ENCODE measurements at places on chromosomes 5 and 9.

DNA sequence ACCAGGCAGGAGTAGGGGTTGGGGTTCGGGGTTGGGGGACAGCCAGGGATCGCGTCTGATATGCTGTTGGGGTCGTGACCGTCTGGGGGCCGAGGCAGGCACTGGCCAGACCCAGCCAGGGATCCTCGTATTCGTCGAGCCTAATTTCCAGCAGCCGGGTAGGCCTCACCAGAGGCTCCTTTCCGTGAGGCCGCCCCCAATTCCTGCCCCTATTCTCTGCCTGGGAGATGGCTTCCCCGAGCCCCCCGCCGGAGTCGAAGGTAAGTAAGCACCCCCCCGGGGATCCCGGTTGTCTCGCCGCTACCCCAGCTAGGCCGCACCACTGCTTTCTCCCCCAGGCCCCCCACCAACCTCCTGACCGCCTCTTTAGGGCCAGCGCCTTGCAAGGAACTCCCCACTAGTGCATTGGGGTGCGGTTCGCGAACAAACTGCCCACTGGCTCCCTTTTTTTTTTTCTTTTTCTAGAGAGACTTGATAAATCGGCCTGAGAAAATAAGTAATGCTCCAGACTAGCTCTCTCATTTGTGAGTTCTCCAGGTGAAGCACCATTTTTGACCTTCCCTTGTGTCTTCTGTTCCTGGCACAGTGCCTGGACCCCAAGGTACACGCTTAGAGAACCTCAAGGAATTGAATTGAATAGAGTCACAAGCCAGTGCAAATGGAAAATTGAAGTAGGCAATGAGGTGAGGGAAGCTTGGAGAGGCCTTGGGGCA, 435 bp downstream of the ZNF189 start:
- no peak for DNase-seq

GRCh38 chr5:122077366-122078115, 518 bp downstream of the LOX start:
- DNase-seq = no peak

GRCh38 chr5:54518146-54518817, 723 bp downstream of the SNX18 start:
- DNase-seq = peak; percentile 38

DNA sequence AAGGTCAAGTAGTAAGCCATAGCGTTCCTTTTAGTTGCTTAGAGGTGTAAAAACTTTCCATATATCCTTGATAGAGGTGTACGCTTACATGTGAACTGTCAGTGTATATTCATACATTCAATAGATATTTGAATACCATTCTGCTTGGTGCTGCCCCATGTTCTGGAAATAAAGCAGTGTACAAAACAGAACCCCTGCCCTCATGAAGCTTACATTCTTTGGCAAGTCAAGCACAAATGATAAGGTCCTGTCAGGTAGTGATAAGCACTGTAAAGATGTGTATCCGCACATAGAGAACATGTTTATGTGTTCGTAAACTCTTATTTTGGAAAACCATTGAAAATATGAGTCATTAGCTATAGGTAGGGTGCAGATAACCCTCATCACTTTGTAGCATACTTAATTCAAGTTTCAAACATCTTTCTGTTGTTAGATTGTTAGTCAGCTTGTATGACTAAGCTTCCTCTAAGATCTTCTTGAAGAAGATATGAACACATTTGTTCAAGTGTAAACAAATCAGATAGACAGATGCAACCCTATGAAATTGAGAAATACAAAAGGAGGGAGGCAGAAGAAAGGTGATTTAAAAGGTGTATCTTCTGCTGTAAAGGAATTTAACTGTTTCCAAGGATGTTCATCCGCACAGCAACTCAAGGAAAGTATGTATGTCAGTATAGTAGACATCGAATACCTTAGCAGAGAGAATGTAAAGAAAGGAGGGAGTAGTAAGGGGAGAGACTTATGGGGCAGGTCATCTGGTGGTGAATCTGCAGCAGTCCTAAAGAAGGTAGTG, 1.6 kb downstream of the GTF3C4 start:
- no peak for DNase-seq

DNA sequence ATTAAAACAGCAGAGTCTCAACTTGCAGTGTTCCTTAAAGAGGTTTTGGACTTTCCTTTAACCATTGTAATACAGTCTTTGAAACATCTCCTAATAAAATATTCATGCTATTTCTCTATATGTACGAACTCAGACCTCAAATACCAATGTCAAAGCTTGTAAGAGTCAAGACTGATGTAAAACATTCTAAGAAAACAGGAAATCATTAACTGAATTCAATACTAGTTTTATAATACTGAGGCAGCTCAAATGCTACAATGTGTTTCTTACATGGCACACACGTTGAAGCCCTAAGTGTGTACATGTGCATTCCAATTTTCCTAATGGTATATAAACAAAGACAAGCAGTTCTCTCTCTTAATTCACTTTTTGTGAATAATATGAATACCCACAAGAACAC, 11.6 kb downstream of the PSIP1 start:
- DNase-seq = peak; percentile 16

DNA sequence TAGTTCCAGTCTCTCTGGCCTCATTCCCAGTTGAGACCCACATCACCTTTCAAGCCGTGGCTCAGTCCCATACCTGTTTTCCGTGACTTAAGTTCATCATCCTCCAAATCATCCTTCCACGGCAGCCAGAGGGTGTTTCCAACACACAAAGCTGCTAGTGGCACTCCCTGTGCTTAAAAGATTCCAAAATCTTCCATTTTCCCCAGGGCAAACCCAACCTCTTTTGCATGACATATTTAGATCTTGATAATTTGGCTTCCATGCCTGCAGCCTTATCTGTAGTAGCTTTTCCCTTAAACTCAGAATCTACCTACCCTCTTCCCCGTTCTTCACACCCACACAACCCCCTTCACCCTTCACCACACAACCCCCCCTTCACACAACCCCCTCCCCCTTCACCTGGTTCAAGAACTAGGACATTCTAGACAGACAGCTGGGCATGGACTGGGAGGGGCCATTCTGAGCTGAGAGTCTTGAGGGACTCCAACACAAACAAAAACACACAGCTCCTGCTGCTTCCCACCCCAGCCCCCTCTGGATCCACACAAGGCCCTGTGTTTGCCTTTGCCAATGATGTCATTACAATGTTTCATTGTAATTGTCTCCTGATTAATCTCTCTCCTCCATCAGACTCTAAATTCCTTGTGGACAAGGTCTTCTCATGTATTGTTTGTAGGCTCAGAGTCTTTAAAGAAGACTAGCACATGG, 268.2 kb downstream of the SH3GL2 start:
- no peak for DNase-seq

GRCh38 chr5:132465059-132465707, 25.4 kb downstream of the IRF1 start:
- DNase-seq = no peak

DNA sequence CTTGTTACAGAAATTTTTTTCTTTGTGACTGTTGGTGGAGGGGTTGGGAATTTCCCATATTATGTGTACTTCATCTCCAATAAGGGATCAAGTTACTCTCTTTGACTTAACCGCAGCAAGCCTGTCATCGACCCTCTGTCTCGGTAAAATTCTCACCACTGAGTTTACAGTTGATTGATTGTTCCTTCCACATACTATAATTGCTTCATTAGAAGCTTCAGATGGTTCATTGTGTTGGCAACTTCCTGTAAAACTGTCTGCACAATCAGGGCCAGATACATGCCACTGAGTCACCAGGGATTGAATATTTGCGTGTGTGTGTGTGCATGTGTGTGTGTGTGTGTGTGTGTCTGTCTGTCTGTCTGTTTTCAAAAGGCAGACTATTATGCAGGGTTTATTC, 176.6 kb downstream of the ZNF462 start:
- DNase-seq = peak; percentile 96

- no peak for DNase-seq
These were observed 75.5 kb upstream of the BOD1 start for GRCh38 chr5:173691931-173692330.

GRCh38 chr9:133396952-133397351, 20.8 kb downstream of the STKLD1 start:
- no peak for DNase-seq

DNA sequence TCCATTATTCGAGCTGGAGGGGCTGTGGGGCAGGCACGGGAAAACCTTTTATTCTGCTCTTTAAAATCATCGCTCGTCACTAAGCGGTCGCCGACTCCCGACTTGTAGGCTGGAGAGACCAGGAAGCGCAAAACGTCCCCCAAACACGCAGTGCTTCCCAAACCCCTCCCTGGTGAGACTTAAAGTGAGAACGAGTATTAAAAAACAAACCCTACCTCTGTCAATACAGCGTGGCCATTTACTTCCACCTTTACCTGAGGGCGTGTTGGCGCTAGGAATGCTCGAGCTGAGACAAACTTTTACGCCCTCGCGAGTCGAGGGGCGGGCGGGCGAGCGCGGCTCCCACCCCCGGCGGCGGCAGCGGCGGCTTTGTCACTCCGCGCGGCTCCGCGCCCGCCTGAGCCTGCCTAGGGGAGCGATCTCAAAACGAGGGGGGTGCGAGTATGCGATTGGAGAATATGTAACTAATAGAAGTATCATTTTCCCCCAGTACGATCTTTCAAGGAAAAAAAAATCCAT, at the start of gene NR2F1-AS1:
NR2F1-AS1 (minus strand) TSS at position 293 of the 519 bp plus-strand sequence.
- DNase-seq = no peak

DNA sequence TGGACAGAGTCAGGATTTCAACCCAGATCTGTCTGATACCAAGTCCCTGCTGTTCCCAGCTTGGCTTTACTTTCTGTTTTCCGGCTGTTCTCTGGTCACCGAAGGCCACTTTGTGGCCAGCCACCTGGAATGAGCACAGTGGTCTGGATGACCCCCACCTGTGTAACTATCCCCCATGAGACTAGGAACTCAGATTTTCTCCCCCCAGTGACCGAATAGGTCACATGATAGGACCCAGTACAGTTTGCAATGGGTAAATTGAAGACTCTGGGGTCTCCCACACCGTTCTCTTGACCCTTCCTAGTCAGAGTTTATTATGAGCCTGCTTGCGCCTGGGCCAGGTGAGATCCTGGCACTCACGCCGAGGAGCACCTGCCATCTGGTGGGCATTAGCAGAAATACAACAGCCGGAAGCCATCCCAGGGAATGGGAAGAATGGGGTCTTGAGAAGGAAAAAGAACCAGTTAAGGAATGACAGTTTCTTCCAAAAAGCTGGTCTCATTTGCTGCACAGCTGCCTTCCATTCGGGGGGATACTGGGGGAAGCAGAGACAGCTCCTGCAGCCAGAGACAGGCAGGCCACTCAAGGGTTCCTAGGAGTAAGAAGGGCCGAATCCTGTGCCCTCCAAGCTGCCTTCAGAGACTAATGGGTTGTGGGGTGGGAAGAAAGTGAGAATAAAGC, 7.1 kb downstream of the PHYHD1 start:
- peak; percentile 44 for DNase-seq

DNA sequence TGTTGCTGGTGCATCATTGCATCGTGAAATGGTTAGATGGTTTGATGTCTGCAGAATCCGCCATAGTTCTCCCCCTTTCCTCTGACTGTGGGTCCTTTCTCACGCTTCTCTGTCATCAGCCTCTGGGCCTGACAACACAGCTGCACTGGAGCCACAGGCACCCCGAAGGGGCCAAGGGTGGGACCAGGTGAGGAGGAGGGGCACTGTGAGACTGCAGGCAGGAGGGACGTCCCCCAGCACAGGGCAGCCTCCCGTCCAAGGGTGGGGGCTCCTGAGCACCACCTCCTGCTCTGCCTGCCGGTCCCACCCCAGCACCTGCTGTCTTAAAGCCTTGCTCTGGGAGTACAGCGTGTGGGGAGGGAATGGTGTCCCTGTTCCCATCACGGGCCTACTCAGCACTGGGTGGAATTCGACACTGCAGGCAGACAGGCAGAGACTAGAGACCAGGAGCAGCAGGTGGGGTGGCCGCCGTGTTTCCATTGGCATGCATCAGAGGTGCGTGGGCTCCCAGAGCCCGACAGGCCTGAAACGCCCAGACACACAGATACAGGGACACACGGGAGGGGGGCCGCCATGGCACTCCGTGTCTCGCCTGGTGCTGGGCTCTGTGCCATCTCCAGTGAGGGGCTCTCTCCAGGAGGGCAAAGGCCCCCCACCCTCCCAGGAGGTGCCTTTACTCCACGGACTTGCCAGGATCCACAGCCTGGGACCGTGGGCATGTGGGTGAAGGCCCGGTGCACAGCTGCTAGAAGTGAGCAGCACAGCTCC, 15.0 kb downstream of the CACNA1B start:
- no peak for DNase-seq

All from fibroblast of skin of abdomen (primary cell).